ENCODE measurements at places on chromosomes 5 and 9.
A peak's percentile ranks its signal among the peaks of the same experiment; 100 is the strongest.

DNA sequence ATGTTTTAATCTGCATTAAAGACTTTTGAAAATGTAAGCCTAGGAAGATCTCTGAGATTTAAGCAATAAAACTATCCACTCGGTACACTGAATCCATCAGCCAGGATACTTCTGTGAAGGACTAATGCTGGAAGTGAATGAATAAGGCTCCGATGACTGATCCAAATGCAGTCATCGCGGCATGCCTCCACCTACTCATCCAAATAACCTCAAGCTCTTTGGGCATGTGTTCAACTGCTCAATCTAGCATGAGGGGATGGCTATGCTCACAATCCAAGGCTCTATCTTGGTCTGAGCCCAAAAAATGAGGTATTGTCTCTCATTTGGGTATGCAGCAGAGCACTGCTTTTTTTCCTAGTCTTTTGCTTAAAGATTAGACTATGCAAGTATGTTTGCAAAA is 19.2 kb downstream of the MARCHF3 start:
- no peak for DNase-seq

DNA sequence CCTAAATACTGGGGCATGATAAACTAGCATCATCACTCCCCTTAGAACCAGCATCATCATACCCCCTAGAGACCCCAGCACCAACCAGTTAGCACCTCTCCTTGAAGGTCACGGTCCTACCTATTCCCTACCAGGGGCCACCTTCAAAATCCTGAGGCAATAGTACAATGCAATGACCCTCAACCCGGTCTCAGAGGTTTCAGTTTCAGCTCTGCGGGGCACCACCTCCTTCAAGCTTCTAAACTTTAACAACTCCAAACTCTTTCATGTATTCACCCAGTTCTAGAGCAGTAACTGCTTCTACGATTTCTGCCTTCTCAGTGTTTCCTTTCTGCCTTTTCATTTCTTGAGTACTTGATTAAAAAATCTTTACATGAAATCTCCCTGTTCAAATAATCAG is 130.1 kb upstream of the EPB41L4A start:
- no peak for DNase-seq

DNA sequence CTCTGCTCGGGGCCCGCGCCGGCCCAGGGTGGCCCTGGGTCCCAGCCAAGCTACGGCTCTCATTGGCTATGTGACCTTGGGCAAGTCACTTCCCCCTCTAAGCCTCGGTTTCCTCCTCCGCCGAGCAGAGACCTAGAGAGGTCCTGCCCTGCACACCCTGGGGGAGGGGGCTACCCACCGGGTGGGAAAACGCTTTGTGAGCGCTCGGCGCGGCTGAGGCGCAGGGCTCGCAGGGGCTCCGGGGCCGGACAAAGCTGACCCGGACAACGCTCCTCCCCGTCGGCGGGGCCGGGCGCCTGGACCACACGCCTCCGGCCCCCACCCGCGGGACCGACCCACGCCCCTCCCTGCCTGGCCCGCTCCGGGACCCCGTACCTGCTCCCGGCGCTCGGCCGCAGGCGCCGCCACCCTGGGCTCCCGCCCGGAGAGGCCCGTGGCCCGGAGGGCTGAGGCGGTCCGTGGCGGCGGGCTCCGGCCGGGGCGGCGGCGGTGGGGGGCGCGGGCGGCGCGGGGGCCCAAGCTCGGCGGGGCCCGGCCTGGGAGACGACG is 85.7 kb upstream of the MELK start:
- DNase-seq = peak; percentile 19

DNA sequence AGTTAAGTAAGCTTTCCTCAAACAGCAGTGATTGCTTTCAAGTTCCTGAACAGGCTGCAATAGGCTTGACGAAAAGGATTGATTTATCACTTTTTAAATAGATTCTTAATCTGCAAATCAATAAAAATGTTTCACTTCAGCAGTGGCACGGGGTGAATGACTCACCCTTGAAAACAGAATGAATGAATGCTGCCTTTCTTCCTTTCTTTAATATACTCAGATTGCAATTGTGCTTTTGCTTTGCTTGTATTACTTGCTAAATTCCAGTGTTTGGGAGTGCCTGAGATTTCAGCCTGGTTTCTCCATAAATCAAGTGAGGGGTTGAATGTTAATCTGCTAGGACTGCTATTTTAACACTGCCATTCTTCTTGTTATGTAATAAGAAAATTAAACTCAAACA is 1293.8 kb downstream of the PTPRD start:
- DNase-seq = no peak

- peak; percentile 23 for DNase-seq
Observed at GRCh38 chr5:42767491-42768105, 11.0 kb downstream of the CCDC152 start.

GRCh38 chr9:83219924-83220438 is 157.0 kb upstream of the RASEF start:
- no peak for DNase-seq

DNA sequence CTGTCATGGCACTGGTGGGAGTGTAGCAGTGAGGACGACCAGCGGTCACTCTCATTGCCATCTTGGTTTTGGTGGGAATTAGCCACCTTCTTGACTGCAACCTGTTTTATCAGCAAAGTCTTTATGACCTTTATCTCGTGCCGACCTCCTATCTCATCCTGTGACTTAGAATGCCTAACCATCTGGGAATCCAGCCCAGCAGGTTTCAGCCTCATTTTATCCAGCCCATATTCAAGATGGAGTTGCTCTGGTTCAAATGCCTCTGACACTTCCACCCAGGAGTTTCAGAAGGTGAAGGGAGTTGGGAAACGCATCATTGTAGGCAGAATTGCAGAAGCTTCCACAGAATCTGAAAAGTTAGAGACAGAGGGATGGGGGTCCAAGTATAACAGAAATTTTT is 35.4 kb downstream of the SHC3 start:
- no peak for DNase-seq

DNA sequence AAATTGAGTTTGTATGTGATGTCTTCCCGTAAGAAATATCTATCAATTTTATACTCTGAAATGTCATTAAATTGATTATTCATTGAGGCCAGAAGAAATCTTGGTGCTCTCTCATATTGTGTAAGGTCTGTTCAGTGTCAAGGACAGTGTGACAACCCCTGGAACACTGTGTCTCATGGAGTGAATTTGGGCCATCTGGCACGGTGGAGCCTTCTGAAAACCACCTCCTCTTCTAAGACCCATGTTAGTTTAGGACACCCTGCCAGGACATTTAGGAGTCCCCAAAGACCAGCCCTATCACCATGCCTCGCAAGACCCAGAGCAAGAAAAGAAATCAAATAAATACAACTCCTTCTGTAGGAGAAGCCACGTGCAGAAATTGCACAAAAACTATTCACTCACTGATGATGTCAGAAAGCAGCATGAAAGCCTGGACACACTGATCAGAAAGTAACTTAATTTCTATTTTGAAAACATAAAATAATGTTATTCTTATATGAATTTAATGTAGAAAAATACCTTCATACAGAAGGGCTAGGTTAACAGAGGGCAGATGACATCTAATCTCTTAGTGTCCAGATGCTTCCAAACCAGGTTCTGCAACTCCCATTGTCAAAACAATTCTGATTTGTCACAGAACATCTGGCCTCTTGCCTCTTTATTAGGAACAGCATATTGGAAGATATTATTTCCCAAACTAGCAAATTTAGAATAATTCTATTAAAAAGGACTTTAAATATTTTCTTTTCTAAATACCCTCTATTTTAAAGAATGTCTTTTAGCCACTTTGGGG is 298.8 kb downstream of the NR2F1-AS1 start:
- DNase-seq = no peak

DNA sequence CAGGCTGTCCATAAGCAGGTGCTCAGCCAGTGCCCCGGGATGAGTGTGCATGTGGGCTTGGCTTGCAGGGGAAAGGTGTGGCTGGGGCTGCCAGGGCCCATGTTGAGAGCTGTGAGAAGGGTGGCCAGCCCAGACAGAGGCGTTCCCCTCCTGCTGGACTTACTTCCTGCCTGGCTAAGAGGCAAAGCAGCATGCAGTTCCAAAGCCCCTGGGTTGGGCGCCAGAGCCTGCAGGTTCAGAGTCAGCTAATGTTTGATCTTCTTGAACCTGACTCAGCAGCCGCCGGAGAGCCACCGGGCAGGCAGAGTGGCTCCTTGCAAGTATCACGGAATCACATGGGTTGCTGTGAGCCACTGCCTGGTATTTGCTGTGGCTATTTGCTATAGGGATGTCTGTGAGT is 168.4 kb upstream of the MAP1B start:
- no peak for DNase-seq

- DNase-seq = no peak
Observed at GRCh38 chr5:128397876-128398275, 140.2 kb downstream of the FBN2 start.

DNA sequence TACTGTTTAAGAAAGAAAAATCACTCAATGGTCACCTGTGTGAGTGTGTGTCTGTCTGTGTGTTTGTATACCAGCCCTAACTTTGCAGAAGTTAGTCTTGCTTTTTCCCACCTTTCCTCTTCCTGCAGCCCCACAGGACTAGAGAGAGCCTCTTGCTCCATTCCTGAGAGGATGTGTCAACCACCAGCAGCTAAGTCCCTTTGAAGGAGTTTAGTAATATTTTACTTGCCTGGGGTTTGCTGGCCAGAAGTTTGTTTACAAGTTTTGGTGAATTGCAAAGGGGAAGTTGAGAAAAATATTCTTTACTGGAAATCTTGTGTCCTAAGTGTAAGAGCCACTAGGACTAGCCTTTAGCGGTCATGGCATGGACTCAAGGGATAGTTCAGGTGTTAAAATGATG is 316.2 kb downstream of the BRINP1 start:
- DNase-seq = no peak

DNA sequence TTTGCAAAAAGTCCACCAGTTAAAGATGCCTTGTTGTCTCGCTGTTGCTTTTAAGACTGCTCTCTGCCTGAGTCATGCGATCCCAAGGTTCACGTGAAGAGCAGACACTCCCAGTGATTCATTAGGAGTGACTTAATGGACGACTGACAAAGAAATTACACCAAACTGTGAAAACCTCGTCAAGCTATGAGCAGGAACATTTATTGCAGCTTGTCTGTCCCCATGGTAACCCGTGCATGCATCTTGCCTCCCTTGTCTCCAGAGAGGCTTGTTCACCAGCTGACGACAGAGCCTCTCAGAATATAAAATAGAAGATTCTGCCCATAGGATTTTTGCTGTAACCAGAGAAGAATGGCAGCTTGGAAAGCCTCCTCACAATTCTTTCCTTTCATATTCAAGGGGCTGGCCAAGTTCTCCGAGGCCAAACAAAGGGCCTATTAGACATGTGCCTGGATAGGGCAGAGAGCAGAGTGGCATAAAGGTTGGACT is 352.7 kb downstream of the SPOCK1 start:
- DNase-seq = peak; percentile 62

Data from NCI-H526 treated with DMSO at 0.1 percent for 48 hours (cell line).